ENCODE measurements at places on chromosomes 13 and 19.

DNA sequence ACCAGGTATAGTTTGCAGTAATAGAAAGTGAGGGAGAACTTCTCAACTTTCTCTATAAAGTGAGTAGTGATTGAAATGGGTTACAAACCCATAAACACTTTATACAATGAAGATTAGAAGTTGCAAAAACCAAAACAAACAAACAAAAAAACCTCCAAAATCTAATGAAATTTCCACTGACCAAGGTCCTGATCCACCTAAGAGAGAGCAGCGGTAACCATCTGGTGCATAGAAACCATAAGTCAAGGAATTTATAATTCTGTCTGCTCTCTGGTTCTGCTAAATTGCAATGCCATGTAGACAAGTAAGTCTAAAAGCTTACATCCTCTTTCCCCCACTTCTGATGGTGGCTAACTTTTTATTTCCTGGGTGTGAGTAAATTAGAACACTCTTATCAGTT is 463.4 kb downstream of the EFNB2 start:
- no peak for DNase-seq

GRCh38 chr19:10891405-10892086 is 20.2 kb downstream of the CARM1 start:
- DNase-seq, result no peak

GRCh38 chr13:36718686-36719085 is 44.9 kb downstream of the SERTM1 start:
- no peak for DNase-seq

DNA sequence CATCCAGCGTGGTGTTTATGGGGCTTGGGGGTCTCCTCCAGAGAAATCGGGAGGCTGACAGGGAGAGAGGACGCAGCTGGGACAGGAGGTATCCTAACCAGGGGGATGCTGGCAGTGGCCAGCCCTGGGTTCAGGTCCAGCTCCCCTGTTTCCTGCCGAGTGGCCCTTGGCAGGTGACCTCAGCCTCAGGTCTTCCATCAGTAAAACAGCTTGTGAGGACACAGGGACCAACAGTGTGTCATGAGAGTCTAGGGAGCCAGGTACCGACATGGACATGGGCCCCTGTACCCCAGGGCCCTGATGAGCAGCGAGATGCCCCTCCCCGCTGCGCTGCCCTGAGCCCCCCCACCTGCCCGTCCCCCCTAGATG is 19.6 kb downstream of the EVI5L start:
- no peak for DNase-seq
